Left ventricle myocardium inferior (tissue), 1 donor: ENCODE measurements at places on chromosomes 11 and 22.

- no peak for DNase-seq
Observed at GRCh38 chr11:118621784-118622375, 14.5 kb downstream of the PHLDB1 start.

DNA sequence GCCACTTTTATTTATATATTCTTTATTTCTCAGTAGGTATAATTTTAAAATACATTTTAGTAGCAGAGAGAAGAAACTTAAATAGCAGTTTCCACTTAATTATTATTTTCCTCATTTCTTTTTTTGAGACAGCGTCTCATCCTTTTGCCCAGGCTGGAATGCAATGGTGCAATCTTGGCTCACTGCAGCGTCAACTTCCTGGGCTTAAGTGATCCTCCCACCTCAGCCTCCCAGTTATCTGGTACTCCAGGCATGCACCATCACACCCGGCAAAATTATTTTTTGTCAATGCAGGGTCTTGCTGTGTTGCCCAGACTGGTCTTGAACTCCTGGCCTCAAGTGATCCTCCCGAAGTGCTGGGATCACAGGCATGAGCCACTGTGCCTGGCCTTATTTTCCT, 38.3 kb downstream of the ATG13 start:
- no peak for DNase-seq

DNA sequence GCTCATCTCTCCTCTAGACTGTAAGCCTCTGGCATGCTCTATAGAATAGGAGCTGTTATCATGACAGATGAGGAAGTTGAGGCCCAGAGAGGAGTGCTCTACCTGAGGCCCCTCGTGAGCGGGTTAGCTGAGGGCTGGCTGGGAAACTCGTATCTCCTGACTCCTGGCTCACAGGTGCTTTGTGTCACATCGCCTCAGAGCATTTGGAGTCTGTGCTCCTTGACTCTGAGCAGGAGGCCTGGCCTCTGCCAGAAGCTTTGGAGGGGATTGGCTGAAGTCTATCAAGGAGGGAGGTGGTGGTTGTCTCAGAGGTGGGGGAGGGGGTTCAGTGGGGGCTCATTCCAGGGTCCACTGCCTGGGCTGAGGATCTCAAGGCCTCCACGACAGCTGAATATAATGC, 7.4 kb downstream of the KCNC1 start:
- DNase-seq, result no peak

- DNase-seq, result no peak
Observed at GRCh38 chr11:134330611-134331353, 1.0 kb upstream of the GLB1L2 start.

GRCh38 chr22:41808400-41808799, 7.9 kb downstream of the CCDC134 start:
- no peak for DNase-seq

GRCh38 chr11:14636119-14636518, 7.5 kb upstream of the PDE3B start:
- DNase-seq, result no peak

DNA sequence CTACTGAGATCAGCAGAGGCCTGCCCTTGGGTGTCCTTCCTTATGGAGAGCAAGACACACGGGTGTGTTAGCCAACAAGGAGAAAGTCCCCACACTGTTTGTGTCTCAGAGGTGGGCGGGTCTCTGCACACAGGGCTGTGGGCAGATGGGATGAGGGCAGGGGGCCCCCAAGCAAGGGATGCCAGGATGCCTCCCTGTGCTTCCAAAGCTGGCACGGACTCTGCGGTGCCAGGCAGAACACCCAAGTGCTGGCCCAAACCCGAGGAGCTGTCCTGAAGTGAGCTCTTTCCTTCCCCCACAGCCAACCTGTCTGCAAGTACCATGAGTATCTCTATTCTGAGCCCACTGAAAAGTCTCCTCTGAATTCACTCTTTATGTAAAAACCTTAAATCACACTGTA, 273.3 kb downstream of the CTTN start:
- no peak for DNase-seq

- DNase-seq, result no peak
Observed at GRCh38 chr11:70644343-70645060, 246.2 kb downstream of the CTTN start.

- DNase-seq, result no peak
Observed at GRCh38 chr11:119172513-119172912, 4.0 kb downstream of the NLRX1 start.

DNA sequence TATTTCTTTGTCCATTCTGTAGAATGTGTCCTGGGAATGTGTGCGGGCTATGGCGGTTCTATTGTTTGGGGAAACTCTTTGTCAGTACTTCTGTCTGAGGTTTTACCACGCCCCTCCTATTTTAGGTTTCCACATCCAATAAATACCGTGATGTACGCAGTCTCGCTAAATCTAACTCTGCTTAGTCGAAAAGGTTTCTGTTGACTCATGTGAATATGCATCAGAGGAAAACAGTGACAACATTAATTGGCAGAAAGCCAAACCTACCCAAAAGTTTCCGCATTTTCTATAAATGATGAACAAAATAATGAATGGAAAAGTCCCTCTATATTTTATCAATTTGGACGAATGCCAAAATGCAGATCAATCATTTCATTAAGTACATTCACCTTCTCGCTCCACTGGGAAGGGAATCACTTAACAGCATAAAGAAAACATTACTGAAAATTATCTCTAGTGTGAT, 143.4 kb downstream of the MAML2 start:
- no peak for DNase-seq

GRCh38 chr11:100072131-100072530, 615.0 kb upstream of the ARHGAP42 start:
- no peak for DNase-seq

DNA sequence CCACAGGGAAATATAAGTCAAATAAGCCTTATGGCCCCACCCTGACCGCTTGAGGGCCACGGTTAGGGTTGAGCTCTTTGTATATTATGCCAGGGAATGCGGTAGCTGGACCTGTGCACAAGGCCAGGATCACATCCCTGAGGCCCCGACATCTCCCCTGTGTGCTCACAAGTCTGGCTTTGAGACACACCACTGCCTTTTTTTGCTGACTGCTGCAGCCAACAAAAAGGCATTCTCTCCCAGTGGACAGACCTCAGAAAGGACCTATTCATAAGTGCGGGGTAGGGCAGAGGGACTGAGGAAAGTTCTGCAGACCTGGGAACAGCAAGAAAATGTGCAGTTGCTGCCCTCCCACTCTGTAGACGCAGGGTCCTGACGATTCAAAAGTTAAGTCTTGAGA, 3.4 kb upstream of the SIDT2 start:
- DNase-seq, result no peak
